ENCODE measurements at places on chromosomes 5 and 9.

GRCh38 chr5:167821669-167822068, 469.8 kb upstream of the WWC1 start:
- no peak for DNase-seq

DNA sequence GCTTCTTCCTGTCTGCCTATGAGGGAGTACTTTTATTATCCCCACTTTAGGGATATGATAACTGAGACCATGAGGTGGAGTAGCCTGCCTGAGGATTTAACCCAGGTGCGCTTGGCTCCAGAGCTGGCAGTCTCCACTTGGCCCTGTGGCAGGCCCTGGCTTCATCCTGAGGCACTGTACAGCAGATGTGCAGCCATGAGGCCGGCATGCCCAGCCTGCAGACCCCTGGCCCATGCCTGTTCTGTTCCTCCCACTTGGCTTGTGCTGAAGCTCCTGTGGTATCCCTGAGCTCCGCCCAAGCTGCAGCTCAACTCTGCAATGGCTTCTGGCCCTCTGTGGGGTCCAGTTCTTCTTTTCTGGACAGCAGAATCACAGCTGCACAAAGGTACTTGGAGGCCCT, 31.8 kb upstream of the RAPGEF1 start:
- DNase-seq = no peak

- DNase-seq = no peak
These were observed 28.4 kb downstream of the CSF1R start for GRCh38 chr5:150057996-150058395.

DNA sequence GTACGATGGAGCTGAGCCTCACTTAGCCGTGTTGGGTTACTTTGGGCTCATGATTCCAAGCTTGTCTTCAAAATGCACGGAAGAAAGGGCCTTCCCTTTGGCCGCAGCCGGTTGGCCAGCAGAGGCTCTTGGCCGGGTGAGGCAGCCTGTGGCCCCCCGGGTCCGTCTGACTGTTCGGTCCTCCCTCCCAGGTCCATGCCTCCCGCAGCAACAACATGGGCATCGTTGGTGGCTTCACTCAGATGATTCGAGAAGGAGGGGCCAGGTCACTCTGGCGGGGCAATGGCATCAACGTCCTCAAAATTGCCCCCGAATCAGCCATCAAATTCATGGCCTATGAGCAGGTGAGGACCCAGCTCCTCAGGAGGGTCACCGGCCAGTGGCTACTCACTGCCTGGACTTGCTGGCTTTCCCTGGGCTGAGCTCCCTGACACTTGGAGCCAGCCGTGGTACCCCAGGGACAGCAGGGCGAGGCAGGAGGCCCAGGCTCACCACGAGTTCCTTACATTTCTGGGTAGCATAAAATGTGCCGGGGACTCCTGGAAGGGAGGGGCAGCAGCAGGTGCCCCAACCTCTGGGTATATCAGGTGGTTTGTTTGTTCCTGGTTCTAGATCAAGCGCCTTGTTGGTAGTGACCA, 21.9 kb downstream of the PTGES2 start:
- no peak for DNase-seq

GRCh38 chr5:158658446-158659230, 441.1 kb downstream of the EBF1 start:
- no peak for DNase-seq

GRCh38 chr5:100867039-100867562, 36.0 kb downstream of the ST8SIA4 start:
- DNase-seq = no peak

- DNase-seq = no peak
These were observed 9.9 kb upstream of the SPARC start for GRCh38 chr5:151696470-151697061.

GRCh38 chr9:79425840-79426239, 145.9 kb upstream of the TLE4 start:
- no peak for DNase-seq

DNA sequence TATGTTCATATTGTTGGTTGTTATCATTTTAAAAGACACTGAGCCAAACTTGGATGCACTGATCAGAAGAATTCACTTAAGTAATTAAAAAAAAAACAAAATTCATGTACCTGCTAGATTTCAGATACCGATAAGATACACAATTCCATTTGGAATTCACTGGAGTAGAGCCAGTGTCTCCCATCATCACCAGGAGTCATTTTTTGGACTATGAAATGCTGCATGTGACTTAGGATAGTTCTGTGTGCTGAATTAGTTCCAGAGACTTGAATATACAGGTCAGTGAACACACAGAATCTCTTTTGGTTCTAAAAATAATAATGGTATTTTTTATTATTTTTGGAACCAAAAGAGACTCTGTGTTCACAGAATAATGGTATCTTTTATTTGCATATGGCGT, 482.6 kb upstream of the PIK3R1 start:
- no peak for DNase-seq

DNA sequence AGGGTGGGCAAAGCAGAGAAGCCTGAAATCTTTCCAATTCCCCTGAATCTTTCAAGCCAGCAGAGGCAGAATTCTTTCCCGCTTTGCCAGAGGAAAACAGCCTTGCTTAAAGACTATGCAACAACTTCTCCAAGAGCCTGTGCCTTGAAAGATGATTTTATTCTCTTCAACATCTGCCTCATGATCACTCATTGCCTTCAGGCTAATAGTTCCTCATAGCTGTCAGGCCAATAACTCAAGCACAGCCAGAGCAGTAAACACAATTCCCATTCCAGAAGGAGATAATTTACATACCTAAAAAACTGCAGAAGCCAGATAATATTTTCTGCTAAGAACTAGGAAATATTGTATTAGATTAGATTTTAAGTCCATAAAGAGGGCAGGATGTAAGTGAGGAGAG, 92.3 kb upstream of the PUM3 start:
- DNase-seq = no peak

- DNase-seq = no peak
These were observed 162.1 kb downstream of the ELAVL2 start for GRCh38 chr9:23663946-23664345.

- DNase-seq = no peak
These were observed 9.6 kb downstream of the GMCL2 start for GRCh38 chr5:178177569-178177968.

DNA sequence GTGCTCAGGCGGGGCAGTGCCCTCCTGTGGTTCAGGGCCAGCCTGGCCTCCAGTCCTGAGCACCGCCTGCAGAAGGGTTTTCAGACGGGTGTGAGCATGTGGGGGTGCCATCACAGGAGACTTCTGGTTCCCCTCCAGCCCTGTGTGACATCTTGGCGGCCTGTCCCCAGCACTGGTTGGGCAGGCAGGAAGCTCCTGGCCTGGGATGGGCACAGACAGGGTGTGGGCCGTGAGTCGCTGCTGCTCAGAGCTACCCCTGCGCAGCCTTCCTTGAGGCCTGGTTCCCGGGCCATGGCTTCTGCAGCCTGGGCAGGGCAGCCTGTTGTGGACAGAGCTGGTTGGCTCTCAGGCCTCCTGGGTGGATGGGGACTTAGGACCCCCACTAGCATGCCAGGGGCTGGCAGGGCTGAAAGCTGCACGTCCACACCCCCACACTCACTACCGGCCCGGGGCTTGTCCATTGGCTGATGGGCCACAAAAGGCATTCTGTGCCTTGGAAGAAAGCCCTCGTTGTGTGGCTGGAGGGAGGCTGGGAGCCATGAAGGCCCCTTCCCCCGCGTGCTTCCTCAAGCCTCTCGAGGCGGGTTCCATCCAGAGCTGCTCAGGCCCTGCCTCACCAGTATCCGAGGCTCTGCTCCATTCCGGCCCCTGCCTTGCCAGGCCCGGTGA, 58.7 kb downstream of the RXRA start:
- no peak for DNase-seq

Measured in GM18507 (cell line).